Substantia nigra (tissue), 51 donors: ENCODE measurements at places on chromosomes 12 and 14.

DNA sequence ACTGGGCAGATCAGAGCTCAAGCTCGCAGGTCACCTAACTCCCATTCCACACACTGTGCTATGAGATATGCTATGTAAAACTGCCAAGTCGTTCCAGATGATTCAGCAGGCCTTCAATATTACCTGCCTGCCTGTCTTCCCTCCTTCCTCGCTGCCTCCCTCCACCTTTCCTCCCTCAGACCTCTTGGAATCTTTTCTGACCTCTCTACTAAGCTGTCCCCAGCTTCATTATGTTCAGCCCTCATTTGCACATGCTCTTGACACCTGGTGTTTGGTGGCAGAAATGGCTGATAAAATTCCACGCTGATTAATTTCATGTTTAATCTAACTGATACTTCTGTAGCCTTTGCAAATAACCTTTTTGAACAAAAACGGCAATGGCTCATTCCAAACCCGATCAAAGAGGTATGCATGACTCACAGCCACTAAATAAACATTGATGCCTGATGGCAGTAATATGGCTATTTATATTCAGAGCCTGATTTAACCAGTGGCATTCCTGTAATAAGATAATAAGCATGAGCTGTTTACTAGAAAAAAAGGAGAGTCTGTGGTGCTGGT is 130.8 kb upstream of the EGLN3 start:
- DNase-seq: no peak

GRCh38 chr12:14952299-14952921 is 9.0 kb downstream of the ARHGDIB start:
- DNase-seq: no peak

- no peak for DNase-seq
Measured at GRCh38 chr12:41548926-41549325, 360.8 kb downstream of the PDZRN4 start.

GRCh38 chr14:64388533-64389285 is 556 bp downstream of the MTHFD1 start:
- peak; percentile 50 for DNase-seq

GRCh38 chr12:92041742-92042141 is 103.9 kb downstream of the BTG1 start:
- no peak for DNase-seq

DNA sequence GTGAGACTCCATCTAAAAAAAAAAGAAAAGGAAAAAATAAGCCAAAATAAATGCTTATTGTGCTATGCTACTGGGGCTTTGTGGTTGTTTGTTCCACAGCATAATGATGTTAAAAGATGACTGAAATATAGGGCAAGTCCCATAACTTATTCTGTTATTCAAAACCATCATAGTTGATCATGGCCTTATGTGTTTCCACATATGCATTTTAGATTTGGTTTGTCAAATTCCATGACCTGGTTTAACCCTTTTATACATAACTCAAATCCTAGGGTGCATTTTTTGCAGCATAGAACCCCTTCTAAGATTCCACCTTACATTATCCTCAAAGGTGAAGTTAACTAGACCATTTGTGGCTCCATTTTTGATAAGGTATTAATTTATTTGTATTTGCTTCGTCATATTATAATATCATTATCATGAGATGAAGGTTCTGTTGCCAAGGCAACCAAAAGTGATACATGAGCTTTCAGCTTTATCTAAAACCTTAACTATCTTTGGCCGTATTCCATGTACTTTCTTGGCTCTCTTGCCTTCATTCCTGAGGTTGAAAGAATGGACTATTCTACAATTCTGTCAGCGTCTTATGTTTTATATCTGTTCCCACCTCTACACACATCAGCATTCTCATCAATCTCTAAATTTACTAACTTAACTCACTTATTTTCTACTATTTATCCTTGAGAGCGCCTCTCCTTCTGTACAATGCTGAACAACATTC is 138.7 kb upstream of the DYRK2 start:
- DNase-seq: no peak

- DNase-seq: no peak
Measured at GRCh38 chr12:116924558-116925453, 14.1 kb downstream of the FBXW8 start.

DNA sequence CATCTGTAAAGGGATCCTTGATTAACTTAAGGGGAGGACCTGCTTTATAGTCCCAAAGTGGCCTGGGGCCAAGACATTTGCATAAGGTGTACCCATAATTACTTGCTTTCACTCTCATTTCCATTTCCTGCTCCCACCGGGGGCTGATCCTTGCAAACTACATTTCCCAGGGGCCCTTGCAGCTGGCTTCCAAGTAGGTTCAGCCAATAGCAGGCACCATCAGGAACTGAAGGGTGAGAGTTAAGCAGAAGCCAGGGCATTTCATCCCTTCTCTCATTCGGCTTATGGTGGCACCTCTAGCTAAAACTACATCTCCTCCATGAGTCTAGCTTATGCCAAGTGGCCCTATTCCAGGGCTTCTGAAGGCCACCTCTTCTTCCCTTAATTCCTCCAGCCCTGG is 88.8 kb downstream of the CCDC60 start:
- DNase-seq: no peak

DNA sequence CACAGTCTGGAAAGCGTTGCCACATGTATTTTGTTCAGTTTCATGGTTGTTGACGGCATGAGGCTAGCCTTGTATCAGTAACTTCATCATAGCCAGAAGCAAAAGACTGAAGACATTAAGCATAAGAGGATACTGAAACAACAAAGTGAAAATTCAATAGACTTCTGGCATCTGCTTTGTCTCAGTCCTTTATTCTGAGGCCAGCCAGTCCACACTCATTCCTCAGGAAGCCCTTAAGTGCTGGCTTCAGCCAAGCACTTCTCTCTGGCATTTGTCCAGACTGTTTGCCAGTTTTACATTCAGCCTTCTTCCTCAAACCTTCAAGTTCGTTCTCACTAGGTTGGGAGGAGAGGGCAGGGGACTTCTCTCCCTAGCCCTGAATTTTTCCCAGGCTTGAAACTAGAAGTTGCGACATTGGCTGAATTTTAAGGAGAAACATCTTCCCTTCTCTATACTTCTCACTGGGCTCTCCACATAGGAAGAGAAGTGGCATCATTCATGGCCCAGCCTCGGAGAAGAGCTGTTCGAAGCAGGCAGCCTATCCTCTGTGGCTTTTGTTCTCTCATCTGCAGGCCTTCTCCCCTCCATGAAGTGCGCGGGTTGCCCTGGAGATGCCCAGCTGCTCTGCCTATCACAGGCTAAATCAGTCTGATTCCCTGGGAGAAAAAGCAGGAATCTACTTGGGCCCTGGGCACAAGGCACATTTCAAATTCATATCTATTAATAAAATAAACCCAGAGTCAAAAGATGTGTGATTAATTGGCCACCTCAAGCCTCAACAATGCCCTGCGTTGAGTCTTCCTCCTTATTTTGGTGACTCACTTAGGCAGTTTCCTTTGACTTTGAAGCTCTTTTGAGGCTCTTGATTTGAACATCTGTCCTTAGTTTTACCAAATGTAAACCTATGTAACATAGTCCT is 130.9 kb upstream of the PLEKHA5 start:
- DNase-seq: no peak

GRCh38 chr12:54133772-54134375 is 54.9 kb downstream of the SMUG1 start:
- no peak for DNase-seq

- DNase-seq: no peak
Measured at GRCh38 chr12:80576641-80577418, 130.6 kb upstream of the MYF6 start.

- DNase-seq: no peak
Measured at GRCh38 chr14:51335961-51336723, 96.1 kb downstream of the TMX1 start.

GRCh38 chr12:92721656-92722055 is 18.9 kb downstream of the PLEKHG7 start:
- DNase-seq: no peak

DNA sequence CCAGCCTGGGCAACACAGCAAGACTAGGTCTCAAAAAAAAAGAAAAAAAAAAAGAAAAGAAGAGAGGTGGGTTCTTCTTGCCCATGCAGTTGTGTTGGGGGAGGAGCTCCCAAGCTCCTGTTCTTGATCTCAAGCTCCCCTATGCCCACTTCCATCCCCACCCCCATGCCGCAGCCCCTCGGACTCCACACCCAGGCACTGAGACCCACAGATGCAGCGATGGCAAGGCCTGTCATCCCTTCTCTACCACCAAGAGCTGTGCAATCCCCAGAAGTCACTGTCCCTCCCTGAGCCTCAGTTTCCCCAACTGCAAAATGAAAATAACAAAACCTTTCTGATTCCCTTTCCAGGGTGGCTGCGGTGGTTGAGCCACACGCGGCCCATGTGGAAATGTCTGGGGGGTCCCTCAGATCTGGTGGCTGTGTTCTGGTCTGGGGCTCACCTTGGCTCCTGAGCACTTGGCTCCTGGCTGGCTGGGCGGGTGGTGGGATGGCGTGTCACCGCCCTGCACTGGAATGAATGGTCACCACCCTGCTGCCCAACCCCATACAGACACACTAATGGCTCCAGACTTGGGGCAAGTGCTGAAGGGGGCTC is 22.6 kb upstream of the KIF26A start:
- no peak for DNase-seq

- DNase-seq: no peak
Measured at GRCh38 chr12:111443586-111443985, 37.9 kb downstream of the SH2B3 start.
